ENCODE measurements at places on chromosomes 2 and 18.

GRCh38 chr2:46503686-46504085 is 24.3 kb downstream of the TMEM247 start:
- no peak for DNase-seq

GRCh38 chr2:166170356-166170755 is 42.5 kb upstream of the SCN1A start:
- no peak for DNase-seq

GRCh38 chr2:173676647-173677046 is 288.5 kb downstream of the SP3 start:
- DNase-seq, result no peak

GRCh38 chr18:38693104-38693503 is 1127.5 kb upstream of the CELF4 start:
- DNase-seq, result no peak

GRCh38 chr2:180077295-180077906 is 70.3 kb upstream of the CWC22 start:
- DNase-seq, result peak; percentile 30

DNA sequence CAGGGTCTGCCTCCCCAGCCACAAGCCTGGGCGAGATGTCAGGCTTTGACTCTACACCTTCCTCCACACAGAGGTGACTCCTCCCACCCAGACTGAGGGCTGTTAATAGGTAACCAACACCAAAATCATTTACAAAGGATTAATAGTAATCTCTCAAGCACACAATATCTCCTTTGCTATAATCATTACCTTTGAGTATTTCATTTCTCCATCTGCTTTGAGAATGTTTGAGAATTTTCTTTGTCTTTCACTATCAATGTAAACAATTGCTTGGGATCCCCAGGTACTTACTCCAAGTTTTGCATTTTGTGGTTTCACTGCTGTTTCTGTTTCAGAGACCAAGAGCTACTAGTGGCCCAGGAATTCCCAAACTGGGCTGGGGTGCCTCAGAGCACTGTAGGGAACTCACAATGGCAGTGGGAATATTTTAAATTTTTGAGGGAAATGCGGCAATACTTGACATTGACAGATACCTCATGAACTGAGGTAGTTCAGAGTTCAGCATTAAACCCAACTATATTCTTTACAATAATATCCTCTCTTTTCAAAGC is 166.4 kb upstream of the MGAT5 start:
- DNase-seq, result peak; percentile 27

- DNase-seq, result no peak
These were observed 89.1 kb upstream of the ID2 start for GRCh38 chr2:8592736-8593135.

- no peak for DNase-seq
These were observed 88.1 kb downstream of the L3MBTL4 start for GRCh38 chr18:6326566-6326965.

DNA sequence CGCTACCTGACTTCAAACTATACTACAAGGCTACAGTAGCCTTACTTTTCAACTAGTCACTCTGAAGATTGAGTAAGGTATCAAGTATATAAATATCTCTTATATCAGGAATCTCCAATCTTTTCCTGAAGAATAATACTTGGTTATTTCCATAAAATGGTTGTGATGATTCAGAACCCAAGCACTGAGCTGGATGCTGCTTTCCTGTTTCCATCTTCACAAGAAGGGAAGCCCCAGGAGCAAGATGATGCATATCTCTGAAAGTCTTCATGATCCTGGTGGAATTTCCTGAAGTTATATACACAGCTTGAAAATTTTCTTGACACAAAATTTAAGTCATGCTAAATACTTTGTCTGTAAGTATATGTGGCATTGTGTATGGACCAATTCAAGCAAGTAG is 243.9 kb upstream of the TANK start:
- no peak for DNase-seq
